Stimulated activated CD4-positive, alpha-beta T cell treated with anti-CD3 and anti-CD28 coated beads, Interleukin-1b, Interleukin-23, amount 100 ng/mL, for 24 hours (primary cell): ENCODE measurements at places on chromosomes 4 and X.

DNA sequence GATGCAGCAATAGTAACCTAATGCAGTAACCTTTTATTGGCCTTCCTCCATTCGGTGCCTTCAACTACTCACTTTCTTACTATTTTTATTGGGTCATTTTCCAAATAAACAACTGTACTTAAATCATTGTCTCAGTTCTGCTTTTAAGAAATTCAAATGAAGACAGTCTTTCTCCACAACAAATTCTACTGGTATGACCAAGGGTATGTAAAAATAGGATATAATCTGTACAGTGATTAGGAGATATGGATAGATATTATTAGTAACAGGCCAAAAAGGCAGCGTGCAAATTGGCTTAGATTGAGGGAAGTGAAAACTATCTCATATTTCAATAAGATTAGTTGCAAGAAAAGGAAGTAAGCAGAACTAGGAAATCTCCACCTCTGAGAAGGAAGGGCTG is 177.4 kb upstream of the PPP1R2C start:
- DNase-seq: no peak

DNA sequence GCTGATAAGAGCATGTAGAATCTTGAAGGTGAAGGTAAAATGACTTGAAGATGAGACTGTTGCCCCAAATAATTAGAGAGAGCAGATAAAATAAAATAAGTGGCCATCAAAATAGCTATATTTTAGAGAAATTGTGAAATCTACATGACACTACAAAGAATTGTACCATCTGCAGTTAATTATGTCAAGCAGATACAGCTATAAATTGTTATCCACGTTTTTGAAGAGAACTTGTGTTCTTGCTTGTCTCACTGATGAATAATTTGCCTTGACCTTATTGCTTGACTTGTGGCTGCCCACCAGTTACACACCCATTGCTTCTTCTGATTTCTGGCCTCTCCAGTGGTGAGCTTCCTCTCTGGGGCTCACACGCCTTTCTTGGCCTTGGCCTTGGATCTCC is 75.8 kb upstream of the TNIP3 start:
- DNase-seq: no peak

DNA sequence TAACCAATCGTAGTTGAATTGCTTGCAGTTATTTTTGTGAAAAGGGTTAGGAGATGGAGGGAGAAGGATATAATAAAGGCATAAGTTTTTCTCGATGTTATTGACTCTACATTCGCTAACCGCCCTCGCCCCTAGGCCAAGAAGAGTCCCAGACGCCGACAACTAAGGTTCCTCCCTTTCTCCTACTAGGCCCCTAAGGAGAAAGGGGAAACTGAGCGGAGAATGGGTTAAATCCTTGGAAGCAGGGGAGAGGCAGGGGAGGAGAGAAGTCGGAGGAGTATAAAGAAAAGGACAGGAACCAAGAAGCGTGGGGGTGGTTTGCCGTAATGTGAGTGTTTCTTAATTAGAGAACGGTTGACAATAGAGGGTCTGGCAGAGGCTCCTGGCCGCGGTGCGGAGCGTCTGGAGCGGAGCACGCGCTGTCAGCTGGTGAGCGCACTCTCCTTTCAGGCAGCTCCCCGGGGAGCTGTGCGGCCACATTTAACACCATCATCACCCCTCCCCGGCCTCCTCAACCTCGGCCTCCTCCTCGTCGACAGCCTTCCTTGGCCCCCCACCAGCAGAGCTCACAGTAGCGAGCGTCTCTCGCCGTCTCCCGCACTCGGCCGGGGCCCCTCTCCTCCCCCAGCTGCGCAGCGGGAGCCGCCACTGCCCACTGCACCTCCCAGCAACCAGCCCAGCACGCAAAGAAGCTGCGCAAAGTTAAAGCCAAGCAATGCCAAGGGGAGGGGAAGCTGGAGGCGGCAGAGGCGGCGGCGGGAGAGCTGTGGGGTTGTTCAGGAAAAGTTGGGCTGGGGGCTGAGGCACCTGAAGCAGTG is 5.9 kb downstream of the ATOH1 start:
- DNase-seq: no peak

- no peak for DNase-seq
These were observed 2.4 kb downstream of the ATP6AP1 start for GRCh38 chrX:154430916-154431315.

- no peak for DNase-seq
These were observed 236.6 kb downstream of the DCHS2 start for GRCh38 chr4:154254999-154255398.
